Activated B cell treated with CpG ODN at 0.5 μM for 24 hours (primary cell): ENCODE measurements at places on chromosomes 3 and 15. TPM values are rescaled to one million over a fixed set of nuclear protein-coding genes. Genes with fewer than 3 reads are reported as not detected.

GRCh38 chr15:71448688-71449114, 333.4 kb downstream of the THSD4 start:
- H3K27ac ChIP-seq, result no peak overlapping the region
- H3K36me3 ChIP-seq, result no peaks in the 10 kb centered on the region
- no peak for DNase-seq

DNA sequence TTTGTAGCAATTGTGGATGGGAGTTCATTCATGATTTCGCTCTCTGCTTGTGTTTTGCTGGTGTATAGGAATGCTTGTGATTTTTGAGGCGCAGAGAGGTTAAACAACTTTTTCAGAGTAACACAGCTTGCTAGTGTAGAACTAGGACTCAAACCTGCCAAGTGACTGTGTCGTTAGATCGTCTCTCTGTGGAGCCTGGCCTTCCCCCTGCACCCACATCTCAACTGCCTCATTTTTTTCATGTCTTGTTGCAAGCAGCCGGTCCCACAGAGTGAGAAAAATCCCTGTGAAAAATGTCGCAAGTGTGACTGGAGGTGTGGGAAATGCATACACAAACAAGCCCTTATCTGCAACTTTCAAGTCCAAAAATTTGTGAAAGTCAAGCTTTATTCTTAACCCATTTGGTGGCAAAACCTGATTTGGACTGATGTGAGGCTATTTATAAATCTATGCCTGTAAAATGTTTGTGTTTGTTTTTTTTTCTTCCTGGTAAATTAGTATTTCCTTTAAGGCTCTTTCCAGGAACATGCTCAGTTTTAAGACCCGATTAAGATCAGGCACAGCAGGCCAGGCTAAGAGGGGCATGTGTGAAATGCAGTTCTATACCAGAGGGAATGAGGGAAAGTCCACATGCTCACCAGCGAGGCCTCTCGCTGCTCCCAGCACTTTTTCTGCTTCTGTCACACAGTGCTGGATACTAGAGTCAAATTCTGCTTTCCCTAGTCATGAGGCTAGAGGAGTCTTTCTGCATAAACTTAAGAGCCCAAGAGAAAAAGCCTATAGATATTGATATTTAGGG, 25.8 kb downstream of the ST6GAL1 start:
- DNase-seq, result no peak
- peak overlapping the region; percentile 47 for H3K27ac ChIP-seq
- peaks cover 94% of the 10 kb centered on the region for H3K4me1 ChIP-seq
- peaks cover 47% of the 10 kb centered on the region for H3K36me3 ChIP-seq
- no peaks in the 10 kb centered on the region for H3K27me3 ChIP-seq
- H3K4me3 ChIP-seq, result no peak overlapping the region

- DNase-seq, result peak; percentile 20
- peaks cover 3% of the 10 kb centered on the region for H3K4me1 ChIP-seq
- no peaks in the 10 kb centered on the region for H3K27me3 ChIP-seq
- H3K4me3 ChIP-seq, result no peak overlapping the region
Measured at GRCh38 chr3:81490541-81491288, 270.7 kb downstream of the GBE1 start.

DNA sequence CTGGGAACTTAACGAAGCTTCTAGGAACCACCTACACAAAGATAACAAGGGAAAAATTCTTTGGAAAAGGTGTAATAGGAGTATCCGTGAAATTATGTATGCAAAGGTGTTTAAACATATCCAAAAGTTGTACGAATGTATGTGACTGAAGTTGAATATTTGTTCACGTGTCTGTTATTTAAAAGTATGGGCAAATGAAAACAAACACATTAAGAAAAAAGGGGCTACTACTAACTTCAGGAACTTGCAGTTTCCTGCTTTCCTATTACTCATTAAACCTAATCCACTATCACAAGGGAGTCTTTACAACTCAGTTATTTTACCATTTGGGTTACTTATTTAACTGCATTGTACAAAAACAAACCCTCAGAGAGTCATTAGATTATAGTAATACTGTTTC, 33.9 kb upstream of the GRAMD1C start:
- peaks cover 25% of the 10 kb centered on the region for H3K4me1 ChIP-seq
- no peaks in the 10 kb centered on the region for H3K27me3 ChIP-seq
- H3K4me3 ChIP-seq, result no peak overlapping the region
- H3K36me3 ChIP-seq, result peaks cover 70% of the 10 kb centered on the region

GRCh38 chr3:141767066-141767465, 3.9 kb downstream of the GRK7 start:
- DNase-seq, result no peak
- H3K4me3 ChIP-seq, result no peak overlapping the region
- H3K27me3 ChIP-seq, result no peaks in the 10 kb centered on the region
- H3K36me3 ChIP-seq, result no peaks in the 10 kb centered on the region

- no peak for DNase-seq
- H3K27me3 ChIP-seq, result no peaks in the 10 kb centered on the region
- no peak overlapping the region for H3K4me3 ChIP-seq
- H3K4me1 ChIP-seq, result peaks cover 2% of the 10 kb centered on the region
Measured at GRCh38 chr3:139353920-139354556, 10.2 kb downstream of the MRPS22 start.

The REC114 gene
- not detected in 2 replicates for total RNA-seq

The ATG7 gene
- total RNA-seq, result 49.0 and 51.7 TPM in 2 replicates

The SERPINI2 gene
- total RNA-seq, result not detected in 2 replicates

The BRK1 gene
- total RNA-seq, result 123 and 141 TPM in 2 replicates

The WDR93 gene
- total RNA-seq, result 0.10 and 0.16 TPM in 2 replicates
